ENCODE measurements at places on chromosomes 7 and 10.
A peak's percentile ranks its signal among the peaks of the same experiment; 100 is the strongest.

DNA sequence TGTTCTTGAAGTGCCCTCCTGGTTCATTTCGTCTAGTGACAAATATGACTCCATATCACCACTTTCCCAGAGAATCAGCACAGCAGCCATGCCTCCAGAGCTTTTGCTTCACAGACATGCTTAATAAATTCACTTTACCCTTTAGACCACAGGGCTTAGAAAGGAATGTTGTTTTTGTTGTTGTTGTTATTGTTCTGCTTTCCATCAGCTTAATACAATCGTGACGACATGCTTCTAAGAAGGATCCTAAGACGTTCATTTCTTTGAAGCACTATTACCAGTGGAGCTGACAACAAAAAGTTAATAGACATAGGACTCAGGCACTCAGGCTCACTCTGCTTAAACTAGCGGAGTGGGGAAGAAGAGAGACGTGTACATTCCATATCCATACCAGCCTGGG lies 418.6 kb downstream of the KCNMA1 start:
- DNase-seq, result no peak

DNA sequence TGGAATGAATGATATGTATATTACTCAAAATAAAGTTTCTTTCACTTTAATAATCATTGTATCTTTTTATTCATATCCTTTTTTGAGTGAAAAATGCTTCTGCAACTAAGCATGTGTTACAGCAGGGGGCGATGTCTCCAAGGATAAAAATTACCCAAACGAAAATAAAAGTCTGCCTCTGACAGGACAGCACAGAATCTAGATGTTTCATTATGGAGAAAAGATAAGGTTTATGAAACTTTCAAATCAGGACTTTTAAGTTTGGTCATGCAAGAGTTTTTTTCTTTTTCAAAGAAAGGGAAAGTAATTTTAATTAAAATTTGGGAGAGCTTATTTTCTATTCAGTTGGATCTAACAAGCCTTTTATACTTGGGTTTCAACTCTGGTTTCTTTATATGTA lies 48.4 kb downstream of the TES start:
- peak; percentile 17 for DNase-seq

DNA sequence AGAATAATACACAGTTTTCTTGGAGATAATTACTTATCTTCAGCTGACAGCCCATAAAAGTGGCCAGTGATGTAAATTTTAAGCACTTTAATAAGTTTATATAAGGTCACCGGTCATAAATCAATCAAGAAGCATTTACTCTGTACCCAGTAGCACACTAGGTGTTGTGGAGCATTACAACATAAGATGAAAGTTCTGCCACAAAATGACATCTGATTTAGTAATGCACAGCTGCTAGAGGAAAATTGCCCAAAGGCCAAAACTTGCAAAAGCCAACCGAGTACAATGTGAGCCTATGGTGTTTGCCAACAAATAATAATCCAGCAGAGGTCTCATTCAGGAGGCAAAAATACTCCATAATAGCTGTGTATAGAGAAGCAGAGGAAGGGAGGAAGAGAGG lies 63.6 kb downstream of the GPR37 start:
- DNase-seq, result no peak

DNA sequence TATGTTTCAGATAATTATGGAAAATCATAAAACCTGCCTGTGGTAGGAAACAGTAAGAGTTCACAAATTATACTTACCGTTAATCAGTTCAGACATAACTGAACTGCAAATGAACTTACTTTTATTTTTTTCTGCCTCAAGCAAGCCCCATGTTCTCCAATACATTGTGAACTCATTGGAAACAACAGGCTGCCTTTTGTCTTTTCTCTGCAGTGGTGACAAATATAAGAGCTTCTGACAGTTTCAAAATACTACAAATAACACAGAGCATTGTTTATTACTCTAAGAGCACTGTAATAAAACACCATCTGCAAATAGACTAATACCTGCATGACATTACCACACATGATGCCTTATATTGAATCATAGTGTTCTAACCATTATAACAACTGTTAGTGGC lies 94.0 kb upstream of the CDCA7L start:
- no peak for DNase-seq

DNA sequence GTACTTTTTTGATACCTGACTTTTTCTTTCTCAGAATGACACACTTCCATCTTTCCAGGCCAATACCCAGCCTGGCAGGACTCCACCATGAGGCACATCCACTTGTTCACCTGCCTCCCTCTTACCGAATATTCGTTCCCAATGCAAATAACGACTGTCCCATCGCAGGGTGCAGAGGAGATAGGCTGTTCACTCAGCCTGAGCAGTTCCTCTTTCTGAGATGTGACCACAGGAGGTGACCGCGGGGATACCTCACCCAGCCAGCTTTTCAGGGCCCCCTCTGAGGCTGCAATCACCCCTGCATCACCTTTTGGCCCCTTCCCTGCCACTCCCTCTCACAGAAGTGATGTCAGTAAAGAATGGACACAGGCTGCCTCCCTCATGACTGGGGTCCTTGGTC lies 28.3 kb downstream of the PTPRN2 start:
- DNase-seq, result no peak

- DNase-seq, result no peak
These were observed 1331.9 kb downstream of the XPNPEP1 start for GRCh38 chr10:108591417-108591816.

DNA sequence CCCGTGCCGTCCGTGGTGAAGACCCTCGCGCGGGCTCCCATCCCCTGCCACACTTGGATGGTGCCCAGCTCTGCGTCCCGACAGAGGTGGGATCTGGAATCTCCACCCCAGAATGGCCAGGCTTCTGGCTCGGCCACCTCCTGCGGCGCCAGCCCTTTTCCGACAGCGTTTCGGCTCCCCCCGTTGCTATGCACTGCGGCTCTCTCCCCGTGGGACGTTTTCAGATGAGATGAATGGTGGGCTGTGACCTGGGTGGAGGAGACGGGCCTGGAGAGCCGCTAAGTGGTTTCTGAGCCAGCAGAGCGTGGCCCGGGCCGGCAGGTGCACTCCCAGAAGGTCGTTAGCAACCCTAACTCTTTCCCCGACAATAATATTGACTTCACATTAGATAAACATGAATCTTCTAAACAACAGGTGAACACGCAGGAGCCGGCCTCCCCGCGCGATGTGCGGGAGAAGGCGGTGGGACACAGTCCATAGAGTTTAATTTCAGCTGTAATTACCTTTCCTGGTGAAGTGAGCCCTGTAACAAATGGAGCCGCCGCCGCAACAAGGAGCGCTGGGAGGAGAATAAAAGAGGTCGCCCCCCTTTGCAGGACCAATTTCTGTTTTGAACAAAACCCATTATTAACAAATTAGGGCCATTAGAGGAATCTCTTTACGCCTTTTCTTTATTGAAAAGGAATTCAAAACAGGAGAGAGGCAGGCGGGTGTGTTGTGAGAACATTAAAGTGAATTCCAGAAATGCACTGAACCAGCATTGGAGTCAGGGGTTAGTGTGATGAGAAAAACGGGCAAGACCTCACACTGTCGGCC lies 294.3 kb upstream of the PFKP start:
- DNase-seq, result no peak

DNA sequence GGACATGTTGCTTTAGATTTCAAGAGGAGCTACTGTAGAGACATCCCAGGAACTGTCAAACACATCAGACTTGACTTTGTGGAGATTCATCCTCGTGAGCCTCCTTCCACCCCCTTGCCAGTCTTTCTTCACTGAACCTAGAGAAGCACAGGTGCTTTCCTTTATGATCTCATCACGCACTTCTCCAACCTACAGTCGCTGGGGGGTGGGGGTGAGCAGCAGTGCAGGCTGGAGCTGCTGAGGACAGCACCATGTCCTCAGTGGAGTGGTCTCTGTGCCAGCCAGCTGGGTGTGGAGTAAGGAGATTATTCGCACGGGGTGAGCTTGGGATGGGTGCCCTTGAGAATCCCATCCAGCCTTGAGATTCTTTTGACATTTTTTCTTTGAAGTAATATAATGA lies 88.1 kb downstream of the VOPP1 start:
- no peak for DNase-seq

- no peak for DNase-seq
These were observed 416.3 kb upstream of the COBL start for GRCh38 chr7:51732951-51733350.

- no peak for DNase-seq
These were observed 4.0 kb upstream of the BORCS7 start for GRCh38 chr10:102850025-102850518.

DNA sequence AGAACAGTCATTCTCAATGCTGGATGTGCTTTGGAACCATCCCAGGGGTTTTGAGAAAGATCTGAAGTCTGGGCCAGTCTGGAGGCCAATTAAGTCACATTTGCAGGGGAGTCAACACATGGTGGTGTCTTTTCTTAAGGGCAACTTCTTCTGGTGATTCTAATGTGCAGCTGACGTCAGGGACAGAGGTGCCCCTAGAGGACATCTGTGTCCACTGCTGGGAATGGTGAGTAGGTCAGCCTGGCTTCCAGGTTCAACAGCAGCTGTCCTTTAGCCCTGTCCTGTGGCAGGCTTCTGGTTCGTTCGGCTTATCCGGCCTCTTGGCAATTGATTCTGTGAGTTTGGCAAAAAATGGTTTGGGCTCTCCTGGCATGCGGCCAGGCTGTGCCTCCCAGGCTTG lies 269.7 kb upstream of the HABP2 start:
- DNase-seq, result no peak

GRCh38 chr10:129513312-129513711 lies 46.3 kb downstream of the MGMT start:
- no peak for DNase-seq

GRCh38 chr10:132341017-132341416 lies 9.0 kb downstream of the LRRC27 start:
- DNase-seq, result no peak

GRCh38 chr7:106737202-106737562 lies 76.2 kb upstream of the CCDC71L start:
- DNase-seq, result no peak

GRCh38 chr10:119654540-119654939 lies 3.4 kb downstream of the BAG3 start:
- DNase-seq, result no peak

DNA sequence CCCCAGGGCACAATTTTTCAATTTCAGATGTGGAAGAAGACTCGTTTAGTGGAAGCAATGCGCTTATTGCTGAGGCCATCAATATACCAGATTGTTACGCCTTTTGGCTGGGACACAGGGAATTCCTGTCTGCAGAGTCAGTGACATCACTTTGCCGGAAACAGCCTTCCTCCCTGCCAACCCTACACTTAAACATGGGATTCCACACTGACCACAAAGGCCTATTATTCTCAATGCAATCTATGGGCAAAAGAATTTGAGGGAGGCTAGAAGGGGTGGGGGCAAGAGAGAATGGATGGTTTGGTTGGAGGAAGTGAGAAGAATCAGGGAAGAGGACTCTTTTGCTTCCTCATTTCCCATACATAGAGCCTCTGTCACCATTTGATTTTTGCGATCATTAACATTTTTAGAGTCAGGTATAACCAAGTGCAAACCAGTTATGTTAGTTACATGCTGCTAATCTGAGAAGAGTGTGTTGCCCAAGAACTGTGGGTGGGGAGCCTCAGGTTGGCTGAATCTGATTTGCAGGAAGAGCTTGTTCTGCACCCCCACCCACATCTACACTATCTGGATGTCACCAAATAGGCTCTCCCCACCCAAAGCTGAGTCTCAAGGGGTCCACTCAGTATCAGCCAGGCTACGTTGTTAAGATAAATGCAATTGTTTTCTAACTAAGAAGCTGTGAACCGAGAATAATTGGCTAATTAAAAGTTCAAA lies 58.2 kb downstream of the ENTPD1 start:
- no peak for DNase-seq

Measured in activated T-cell treated with anti-CD3 and anti-CD28 coated beads for 24 hours (primary cell).